Ammon's horn (tissue), 1 donor: ENCODE measurements at places on chromosomes 5 and 9.

GRCh38 chr5:87260604-87261192 is 7.0 kb upstream of the RASA1 start:
- DNase-seq: no peak

GRCh38 chr5:36790847-36791246 is 85.7 kb upstream of the NIPBL start:
- no peak for DNase-seq

DNA sequence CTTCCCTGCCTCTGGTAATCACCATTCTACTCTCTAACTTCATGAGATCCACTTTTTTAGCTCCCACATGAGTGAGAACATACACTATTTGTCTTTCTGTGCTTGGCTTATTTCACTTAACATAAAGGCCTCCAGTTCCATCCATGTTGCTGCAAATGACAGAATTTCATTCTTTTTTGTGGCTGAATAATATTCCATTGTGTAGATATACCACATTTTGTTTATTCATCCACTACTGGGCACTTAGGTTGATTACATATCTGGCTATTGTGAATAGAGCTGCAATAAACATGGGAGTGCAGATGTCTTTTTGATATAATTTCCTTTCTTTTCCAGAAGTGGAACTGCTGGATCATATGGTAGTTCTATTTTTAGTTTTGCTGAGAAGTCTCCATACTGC is 28.7 kb downstream of the SHOC1 start:
- DNase-seq: no peak

- DNase-seq: no peak
Measured at GRCh38 chr5:53820119-53820801, 259.8 kb downstream of the NDUFS4 start.

DNA sequence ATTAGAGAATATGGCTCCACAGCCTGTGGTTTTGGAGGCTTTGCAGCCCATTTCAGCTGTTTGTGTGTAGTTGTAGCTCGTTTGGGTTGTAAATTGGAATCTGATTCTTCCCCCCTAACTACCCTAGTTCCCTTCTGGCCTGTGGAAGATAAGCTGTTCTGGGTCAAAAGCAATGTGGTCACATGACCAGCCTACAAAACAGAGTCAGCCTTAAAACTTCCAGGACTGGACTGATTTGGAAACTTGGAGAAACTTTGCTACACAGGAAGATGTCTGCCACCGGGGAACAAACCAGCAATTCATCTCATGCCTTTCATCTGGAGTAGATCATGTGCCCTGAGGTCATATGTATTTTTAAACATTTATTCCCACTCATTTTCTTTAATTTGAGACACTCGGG is 83.8 kb downstream of the DAPK1 start:
- DNase-seq: no peak

- no peak for DNase-seq
Measured at GRCh38 chr9:1125741-1126140, 75.6 kb downstream of the DMRT2 start.

DNA sequence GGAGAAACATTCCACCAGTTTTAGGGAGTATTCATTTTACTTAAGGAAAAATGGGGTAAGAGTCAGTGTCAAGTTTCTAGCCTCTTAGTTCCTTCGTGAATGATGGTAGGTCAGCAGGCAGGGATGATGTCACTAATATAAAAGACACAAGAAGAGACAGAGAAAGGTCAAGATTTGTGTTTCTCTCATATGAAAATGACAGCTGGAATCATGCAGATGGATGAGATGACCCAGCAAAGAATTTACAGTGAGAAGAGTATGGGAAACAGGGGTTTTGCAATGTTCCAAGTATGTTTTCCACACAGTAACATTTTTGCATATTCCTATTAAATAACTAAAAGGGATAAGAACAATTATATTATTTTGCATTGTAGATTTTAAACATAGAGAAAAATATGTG is 749.6 kb upstream of the DMAC1 start:
- DNase-seq: no peak

- peak; percentile 28 for DNase-seq
Measured at GRCh38 chr9:97924386-97924785, 2.1 kb upstream of the TRMO start.

- DNase-seq: no peak
Measured at GRCh38 chr9:82299870-82300269, 311.3 kb downstream of the SPATA31D1 start.

- peak; percentile 77 for DNase-seq
Measured at GRCh38 chr5:74034733-74035132, 408.7 kb downstream of the ARHGEF28 start.

GRCh38 chr9:26264709-26265601 is 586.7 kb upstream of the TUSC1 start:
- DNase-seq: no peak

DNA sequence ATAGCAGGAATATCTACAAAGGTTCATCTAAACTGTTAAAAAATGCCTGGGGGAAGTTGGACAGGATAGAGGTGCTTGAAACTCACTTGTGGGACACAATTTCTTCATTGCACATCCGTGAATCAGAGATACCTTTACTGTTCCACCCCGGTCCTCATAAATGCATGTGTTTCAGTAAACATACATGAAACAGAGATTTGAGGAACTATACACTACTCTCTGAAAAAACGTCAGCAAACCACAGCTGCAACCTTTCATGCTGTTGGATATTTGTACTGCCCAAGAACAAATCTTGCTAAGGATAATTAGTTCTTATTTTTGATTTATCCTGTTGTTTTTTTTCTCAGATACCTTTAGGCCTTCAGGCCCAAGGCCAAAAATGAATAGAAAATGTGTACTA is 337.3 kb downstream of the KDM4C start:
- DNase-seq: no peak

DNA sequence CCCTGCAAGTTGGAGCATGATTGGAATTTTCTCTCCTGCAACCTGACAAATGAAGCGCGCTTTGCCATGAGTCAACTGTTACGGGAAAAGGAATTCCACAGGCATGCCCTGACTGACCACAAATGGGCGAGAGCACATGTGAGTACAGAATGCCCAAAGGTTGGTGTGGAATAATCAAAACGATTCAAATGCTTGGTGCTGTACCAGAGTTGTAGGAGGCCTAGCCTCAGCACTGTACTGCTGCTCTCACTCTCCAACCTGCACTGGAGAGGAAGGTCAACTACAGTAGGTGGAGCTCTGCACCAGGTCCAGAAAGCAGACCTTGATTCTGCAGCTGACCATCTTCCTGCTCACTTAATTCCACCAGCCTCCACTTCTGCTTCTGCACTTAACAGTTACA is 406.9 kb upstream of the ACTBL2 start:
- no peak for DNase-seq

DNA sequence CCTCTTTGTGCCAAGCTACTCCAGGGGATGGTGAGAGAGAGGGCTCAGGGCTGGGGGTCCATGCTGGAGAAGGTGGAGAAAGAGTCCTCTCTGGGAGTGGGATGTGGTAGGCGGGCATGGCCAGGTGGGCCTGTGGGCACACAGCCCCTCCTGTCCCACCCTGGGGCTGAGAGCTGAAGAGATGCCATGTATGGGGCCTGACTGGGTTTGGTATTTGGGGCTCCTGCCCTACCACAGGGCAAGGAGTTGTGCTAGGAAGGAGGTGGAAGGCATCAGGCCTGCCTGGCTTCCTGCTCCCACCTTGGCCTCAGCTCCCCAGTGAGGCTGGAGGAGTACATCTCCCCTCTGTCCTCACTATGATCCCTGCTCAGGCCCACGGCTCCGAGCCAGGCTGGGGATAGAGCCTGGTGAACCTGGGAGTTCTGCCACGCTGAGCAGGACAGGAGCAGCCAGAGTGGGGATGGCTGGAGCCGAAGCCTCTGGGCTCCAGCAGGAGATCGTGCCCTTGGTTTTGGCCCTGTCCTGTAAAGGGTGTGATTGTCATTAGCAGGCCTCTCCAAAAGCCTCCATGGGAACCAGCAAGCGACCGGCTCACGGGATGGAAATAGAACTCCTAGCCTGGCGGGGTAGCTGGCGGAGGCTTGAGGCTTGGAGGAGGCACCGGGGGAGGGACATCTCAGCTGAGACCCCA is 75.5 kb downstream of the CACNA1B start:
- DNase-seq: no peak

DNA sequence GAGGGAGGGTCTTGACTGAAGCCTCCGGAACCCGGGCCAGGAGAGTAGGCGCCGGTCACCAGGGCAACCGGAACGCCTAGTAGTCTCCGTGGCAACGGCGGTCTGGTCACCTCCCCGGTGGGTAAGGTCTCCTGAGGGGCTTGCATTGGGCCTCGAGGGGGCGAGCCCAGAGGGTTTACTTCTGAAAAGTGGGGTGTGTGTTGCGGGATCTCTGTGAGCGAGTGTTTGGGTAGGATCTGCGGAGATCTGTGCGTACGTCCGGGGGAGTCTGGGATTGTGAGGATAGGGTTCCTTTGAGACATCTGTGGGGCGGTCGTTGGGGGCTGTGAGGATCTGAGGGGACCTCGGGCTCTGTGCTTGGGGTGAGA is at the start of gene FAM221B:
Gene FAM221B (minus strand): TSS at position 17 of the 368 bp plus-strand sequence. CDS start 2,571 bp downstream, outside the sequence.
- no peak for DNase-seq

- DNase-seq: no peak
Measured at GRCh38 chr9:7105095-7105494, 347.3 kb downstream of the KDM4C start.

DNA sequence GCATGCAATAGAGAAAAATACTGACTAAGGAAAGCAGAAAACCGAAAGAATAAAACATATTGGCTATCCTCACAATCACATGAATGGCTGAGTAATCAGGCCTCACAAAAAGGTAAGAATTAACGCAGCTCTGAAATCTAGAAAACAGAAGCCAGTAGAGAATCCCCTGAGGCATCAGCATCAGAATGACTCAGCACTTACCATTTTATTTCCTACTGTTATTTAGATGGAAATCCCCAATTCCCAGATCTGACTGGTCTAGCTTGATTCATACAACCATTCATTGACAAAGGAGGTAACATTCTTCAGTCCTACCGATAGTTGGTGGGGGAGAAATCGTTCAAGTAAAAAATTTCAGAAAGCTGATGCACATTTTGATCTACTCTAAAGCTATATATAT is 1408.4 kb upstream of the WWC1 start:
- DNase-seq: no peak

DNA sequence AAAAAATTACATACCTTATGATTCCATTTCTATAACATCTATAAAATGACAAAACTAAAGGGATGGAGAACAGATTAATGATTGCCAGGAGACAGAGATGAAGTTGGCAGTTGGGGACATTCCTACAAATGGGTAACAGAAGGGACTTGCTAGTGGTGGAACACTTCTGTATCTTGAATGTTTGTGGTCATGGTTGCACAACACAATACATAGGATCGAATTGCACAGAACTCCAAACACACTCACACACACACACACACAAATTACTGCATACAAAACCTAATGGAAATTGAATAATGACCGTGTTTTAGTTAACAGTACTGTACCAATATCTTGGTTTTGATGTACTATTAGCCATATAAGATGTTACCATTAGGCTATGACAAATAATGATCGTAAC is 330.7 kb upstream of the POU5F2 start:
- DNase-seq: no peak

DNA sequence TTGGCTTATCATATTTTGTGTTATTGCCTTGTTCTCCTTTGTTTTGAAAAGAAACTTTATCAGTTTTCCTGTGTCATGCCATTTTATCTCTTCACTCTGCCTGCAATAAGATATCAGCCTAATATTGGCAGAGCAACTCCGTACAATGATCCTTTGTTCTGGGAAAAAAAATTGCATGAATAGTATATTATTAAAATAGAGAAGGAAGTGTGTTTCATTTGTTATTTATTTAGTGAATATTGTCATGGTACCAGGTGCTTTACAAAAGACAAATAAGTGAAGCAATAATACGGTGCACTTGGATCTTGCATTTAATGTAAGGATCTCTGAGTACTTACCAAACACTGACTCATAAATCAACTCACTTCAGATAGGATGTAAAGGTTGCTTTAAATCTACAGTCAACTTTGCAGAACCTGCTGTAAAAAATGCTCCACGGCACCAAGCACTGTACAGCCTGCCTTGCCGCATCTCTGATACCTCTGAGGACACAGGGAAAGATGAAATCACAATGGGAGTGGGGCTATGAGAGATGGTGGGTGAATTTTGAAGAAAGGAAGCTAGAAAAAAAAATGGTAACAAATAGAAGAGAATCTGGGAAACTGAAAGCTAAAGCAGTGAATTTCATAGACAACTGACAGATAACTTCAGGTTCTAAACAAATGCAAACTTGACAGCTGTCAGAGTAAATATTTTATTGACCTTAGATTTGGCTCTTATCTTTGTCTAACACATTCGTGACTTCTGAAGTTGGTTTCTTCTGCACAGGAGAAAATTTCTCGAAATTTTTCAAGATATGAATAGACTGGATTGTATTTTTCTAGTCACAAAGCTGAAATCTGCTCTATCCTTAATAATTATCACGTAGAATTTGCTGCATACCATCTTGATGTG is 232.1 kb downstream of the ENC1 start:
- DNase-seq: no peak

- no peak for DNase-seq
Measured at GRCh38 chr5:165035520-165035919, 1530.1 kb downstream of the MAT2B start.

- DNase-seq: no peak
Measured at GRCh38 chr5:156137071-156137869, 189.7 kb upstream of the SGCD start.

- peak; percentile 87 for DNase-seq
Measured at GRCh38 chr9:111525056-111525977, at the start of gene ZNF483. ZNF483 (plus strand) TSS chr9:111525179; CDS start chr9:111527396, 2,217 bp downstream.

GRCh38 chr9:123997665-123998277 is 13.8 kb upstream of the LHX2 start:
- peak; percentile 76 for DNase-seq

DNA sequence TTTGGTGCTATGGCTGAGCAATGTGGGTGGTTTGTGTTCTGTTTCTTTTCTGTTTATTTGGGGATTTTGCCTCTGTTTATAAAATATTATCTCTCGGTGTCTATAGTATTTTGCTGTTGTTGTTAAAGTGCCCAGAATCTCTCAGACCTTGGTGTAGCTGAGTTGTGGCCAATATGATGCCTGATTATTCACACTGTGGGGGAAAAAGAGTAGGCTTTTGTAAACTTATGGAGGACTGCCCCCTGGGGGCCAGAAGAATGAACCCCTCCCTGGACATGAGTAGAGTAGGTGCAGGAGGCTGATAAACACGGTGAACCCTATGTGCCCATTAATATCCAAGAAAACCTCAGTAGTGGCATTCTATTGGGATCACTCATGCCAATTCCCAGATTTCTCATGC is 49.0 kb upstream of the DPYSL3 start:
- peak; percentile 20 for DNase-seq

- no peak for DNase-seq
Measured at GRCh38 chr5:41822036-41822435, 48.2 kb downstream of the OXCT1 start.

DNA sequence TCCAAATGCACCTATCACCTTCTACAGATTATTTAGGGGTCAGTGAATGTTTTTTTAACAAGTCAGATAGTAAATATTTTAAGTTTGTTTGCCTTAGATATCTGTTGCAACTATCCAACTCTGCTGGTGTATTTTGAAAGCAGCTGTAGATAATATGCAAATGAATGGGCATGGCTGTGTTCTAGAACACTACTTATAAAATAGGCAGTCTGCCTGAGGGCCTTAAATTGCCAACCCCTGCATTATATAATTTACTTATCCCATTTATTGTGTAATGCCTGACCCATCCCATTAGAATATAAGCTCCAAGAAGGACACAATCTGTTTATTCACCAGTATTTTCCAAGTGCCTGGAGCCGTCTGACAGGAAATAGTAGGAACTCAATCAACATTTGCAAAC is 149.0 kb downstream of the TTC39B start:
- no peak for DNase-seq

GRCh38 chr9:135610290-135611141 is 28.8 kb downstream of the GLT6D1 start:
- DNase-seq: no peak
